ENCODE measurements at places on chromosomes 13 and 19.

DNA sequence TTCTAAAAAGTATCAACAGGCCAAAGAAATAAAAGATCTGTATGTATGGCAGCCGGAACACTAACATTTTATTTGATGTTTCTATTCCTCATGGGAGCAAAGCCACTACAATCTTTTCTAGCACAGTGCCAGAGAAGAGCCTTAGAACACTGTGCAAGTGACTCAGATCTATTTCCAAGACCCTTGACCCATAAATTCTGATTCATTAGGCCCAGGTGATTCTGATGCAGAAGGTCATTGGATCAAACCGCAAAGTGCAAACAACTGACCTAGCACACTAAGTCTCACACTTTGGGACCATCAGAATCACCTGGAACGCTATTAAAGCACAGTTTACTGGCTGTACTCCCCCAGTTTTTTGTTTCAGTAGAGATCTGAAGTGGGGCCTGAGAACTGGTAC, 87.6 kb downstream of the MYCBP2 start:
- DNase-seq = no peak

GRCh38 chr19:29952177-29952576, 10.1 kb downstream of the URI1 start:
- no peak for DNase-seq

DNA sequence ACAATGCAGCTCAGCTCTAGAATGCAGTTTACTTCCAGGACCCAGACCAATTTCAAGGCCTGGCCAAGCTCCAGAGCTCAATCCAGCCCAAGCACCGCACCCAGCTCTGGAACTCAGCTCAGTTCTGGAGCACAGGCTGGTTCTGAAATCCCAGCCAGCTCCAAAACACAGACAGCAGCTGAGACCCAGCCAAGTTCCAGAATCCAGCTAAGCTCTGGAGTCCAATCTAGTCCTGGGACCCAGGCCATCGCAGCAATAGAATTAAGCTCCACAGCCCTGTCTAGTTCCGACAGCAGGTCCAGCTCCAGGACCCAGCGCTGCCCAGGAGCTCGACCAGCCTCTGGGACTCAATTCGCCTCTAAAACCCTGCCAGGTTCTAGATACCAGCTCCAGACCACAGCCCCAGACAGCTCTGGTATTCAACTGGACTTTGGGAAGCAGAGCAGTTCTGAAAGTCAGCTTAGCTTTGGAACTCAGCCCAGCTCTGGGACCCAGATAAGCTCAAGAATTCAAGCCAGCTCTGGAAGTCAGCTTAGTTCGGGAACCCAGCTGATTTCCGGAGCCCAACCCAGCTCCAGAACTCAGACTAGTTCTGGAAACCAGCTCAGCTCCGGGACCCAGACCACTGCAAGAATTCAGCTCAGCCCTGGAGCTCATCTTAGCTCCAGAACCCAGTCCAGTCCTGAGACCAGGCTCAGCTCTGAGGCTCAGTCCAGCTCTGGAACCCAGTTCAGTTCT, 6.8 kb downstream of the GIPC3 start:
- no peak for DNase-seq

GRCh38 chr19:49342291-49342721, 7.1 kb downstream of the CD37 start:
- DNase-seq = no peak

DNA sequence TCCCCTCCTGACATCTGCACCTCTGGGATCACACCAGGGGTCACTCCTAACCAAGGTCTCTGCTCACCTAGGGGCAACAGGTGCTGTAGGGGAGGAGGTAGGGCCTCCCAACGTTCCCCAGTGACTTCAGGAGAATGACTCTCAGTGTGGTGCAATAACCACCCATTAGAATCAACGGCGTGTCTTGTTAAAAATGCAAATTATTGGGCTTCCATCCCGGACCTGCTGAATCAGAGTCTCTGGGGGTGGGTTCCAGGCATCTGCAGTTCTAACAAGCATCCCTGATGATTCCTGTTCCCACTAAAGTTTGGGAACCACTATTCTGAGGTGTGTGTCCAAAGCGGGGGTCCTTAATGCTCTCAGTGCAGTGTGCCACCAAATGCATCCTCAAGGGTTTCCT, 84.6 kb downstream of the CRYL1 start:
- DNase-seq = no peak

DNA sequence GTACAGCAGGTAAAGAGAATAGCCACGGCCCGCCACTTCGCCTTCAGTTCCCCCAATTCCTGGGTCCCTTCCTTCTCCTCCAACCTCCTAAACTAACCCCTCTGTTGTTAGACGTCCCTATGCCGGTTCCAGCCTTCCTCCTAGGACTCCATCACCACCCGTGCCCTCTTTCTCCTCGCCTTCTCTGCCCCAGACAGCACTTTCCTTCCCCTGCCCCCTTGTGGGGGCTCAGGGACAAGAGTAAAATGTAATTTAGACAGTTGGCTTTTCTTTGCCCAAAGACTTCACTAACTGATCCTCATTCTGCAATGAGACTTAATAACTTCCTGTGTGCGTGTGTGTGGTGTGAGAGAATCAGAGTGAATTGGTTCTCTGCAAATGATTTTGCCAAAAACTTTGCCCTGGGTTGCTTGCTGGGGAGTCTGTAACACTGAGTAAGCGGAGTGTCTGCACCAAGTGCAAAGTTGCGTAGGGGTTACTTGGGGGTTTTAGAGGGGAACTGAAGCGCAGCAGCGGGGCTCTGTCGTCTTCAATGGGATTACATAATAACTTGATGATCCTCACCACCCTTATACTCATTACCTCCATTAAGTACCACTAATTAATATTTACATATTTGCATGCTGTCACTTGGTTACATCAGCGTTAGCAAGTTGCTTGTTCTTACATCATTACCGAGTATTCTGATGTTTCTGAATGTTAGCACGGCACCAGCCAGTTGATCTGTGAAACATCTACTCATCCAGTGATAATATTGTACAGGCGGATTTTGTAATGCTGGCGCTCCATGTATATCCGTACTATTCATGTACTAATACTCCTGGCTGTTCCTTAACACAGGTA, 19.9 kb upstream of the SGCG start:
- no peak for DNase-seq

DNA sequence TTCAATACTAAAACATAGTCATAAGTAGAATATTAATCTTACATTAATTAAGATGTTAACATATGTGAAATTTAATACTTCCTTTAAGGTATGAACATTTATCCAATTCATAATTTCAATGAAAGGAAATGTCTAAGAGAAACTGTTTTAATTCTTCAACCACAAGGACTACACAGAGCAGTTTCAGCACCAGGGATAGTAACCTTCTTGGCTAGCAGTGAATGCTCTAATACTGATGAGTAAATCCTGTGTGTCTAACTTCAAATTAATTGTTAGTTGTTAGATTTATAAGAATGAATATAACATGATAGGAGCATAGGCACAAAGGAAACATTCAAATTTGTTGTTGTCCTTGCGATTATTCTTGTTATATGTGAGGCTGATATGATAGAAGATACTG, 15.6 kb upstream of the NBEA start:
- no peak for DNase-seq

GRCh38 chr19:46283771-46284170, 13.1 kb upstream of the HIF3A start:
- no peak for DNase-seq

GRCh38 chr13:75147946-75148345, 334.0 kb downstream of the TBC1D4 start:
- no peak for DNase-seq

- no peak for DNase-seq
These were observed 12.8 kb upstream of the MADCAM1 start for GRCh38 chr19:483332-484072.

DNA sequence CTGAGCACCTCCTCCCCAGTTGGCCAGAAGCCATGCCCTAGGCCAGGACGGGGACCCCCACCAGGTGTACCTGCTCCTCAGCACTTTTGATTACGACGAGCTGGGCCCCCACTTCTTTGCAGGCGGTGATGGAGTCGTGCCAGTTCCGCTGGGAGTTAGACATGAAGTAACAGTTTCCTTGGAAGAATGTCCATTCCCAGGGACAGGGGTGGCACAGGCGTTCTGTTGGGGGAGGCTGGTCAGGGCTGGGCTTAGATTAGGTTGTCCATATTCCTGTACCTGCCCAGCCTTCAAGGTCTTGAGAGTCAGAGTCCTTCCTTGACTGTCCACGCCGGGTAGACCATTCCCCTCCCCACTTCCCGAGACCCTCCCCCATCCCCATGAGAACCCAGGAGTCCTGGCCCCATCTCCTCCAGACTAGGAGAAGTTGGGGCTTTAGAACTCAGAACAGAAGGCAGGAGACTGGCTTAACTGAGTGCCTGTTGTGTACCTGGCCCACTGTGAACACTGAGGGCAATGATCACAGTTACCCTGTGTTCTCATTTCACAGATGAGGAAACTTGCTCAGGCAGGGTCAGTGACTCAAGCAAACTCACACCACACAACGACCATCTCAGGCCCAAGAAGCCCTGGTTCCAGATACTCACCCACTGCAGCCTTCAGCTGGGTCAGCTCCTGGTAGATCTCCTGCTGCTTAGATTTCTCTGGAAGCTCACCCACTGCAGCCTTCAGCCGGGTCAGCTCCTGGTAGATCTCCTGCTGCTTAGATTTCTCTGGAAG, 2.3 kb downstream of the CD209 start:
- DNase-seq = no peak

- DNase-seq = no peak
These were observed 124.4 kb downstream of the SIPA1L3 start for GRCh38 chr19:38031423-38031770.

DNA sequence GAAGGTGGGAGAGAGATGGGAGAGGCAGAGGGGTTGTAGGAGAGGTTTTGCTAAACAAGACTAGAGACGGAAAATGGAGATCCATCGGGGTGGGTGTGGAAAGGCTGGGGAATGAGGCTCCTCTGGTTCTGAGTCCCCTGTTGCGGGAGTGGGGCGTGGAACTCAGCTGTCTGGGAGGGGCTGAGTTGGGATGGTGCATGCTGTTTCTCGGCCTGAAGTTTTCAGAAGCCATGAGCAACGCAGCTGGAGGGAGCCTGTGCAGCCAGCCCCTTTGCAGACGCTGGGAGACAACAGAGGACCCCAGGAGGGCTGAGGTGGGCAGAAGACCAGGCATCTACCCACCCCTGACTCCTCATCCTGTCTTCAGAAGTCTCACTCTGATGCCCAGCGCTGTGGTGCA, 7.4 kb upstream of the GIPR start:
- no peak for DNase-seq

DNA sequence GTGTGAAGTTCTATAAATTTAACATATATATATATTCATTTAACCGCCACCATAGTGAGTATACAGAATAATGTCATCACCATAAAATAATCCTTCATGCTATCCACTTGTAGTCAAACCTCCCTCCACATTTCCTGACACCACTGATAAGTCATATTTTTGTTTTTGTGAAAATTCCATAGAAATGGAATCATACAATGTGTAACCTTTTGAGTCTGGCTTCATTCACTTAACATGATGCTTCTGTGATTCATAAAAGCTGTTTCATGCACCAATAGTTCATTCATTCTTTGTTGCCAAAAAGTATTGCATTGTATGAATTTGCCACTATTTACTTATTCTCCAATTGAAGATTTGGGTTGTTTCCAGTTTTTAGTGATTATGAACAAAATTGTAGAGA, 497.5 kb upstream of the PCDH20 start:
- no peak for DNase-seq

DNA sequence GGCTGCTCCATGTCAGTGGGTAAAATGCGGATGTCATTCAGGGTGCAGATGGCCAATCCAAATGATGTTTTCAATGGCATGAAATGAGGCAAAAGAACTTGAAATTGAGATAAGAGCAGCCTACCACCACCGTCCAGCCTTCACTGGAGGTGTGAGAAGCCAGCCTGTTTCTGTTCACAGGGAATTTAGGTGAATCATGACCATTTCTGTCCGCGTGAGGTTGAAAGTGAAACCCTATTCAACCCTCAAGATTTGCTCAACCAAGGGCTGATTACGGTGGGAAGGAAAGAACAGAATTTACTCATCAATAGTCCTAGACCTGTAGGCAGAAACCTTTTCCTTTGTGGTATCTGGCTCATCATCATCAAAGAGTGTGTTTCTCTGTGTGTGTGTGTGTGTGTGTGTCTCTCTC, 370.7 kb downstream of the COG6 start:
- DNase-seq = no peak

DNA sequence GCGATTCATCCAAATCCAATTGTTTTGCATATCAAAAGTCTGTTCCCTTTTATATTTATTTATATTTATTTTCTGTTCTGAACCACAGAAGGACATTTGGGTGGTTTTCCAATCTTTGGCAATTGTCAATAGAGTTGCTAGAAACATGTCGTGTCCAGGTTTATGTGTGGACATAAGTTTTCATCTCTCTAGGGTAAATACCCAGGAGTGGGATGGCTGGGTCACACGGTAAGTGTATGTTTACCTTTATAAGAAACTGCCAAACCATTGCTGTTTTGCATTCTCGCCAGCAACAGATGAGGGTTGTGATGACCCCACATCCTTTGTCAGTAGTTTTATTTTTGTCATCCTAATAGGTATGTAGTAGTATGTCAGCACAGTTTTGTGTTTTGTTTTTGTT, 12.5 kb downstream of the AP1M1 start:
- DNase-seq = no peak

DNA sequence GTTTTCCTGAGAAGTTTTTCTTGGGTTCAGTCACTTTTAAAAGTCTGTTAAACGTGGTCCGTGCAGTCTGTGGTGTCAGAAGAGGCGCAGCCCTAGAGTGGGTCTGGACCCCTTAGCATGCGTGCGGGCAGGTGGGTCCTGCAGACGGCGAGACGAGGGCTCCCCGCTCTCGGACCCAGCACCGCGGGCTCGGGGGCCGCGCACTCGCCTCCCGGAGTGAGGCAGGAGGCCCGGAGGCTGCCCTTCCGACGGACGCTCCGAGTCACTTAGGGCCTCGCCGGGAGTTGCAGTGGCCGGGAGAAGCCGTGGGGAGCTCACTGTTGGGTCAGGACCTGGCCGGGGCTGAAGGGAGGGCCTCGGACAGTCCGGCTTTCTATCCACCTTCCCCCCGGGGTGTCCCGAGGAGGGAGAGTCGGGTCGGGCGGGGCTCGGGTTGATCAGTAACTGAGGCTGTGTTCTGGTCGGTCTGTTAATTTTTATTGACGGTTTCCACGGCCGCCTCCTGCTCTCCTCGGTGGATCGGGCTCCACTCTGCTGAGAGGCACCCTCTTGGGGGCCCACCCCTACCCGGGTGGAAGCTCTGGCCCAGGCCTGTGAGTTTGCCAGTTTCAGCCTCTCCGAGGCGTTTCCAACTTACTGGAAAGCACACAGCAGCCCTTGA, 1.3 kb downstream of the PTBP1 start:
- no peak for DNase-seq

Data from hypothalamus (tissue), 51 donors.